Stomach (tissue), 19 donors: ENCODE measurements at places on chromosomes 16 and 17. TPM values are rescaled to one million over a fixed set of nuclear protein-coding genes. Genes with fewer than 3 reads are reported as not detected.
A peak's percentile ranks its signal among the peaks of the same experiment; 100 is the strongest.

ENO3 gene
- 2.3 TPM for total RNA-seq

CES3 gene
- total RNA-seq, result 2.9 TPM

SULT1A2 gene
- not detected for total RNA-seq

UBE2G1 gene
- 46.4 TPM for total RNA-seq

SMIM22 gene
- 20.5 TPM for total RNA-seq

GABARAPL2 gene
- 192 TPM for total RNA-seq

ZNF232 gene
- 8.0 TPM for total RNA-seq

DPEP3 gene
- not detected for total RNA-seq

- peaks cover 68% of the 10 kb centered on the region for H3K4me1 ChIP-seq
- no peak overlapping the region for H3K27ac ChIP-seq
- H3K36me3 ChIP-seq, result no peaks in the 10 kb centered on the region
- no peak overlapping the region for H3K4me3 ChIP-seq
These were observed 4.1 kb downstream of the CALCOCO2 start for GRCh38 chr17:48834973-48835372.

DNA sequence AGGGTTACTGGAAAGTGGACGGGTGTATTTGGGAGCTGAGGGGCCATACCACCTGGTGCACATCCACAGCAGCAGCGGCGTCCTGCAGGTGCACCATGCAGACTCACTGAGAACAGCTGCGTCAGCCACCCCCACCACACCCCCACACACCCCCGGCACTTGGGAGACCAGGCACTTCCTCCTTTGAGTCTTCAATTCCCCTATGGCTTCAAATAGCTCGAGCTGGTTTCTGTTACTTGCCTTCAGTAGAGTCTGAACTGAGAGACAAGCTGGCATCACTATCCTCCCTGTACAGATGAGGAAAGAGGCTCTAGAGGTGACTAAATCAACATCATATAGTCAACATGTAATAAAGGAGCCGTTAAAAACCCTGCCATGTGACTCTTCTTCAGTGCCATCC, 15.4 kb downstream of the CUEDC1 start:
- H3K27me3 ChIP-seq, result no peaks in the 10 kb centered on the region
- H3K4me3 ChIP-seq, result no peak overlapping the region
- H3K27ac ChIP-seq, result peak overlapping the region; percentile 99
- peak; percentile 69 for DNase-seq
- peaks cover 75% of the 10 kb centered on the region for H3K4me1 ChIP-seq

DNA sequence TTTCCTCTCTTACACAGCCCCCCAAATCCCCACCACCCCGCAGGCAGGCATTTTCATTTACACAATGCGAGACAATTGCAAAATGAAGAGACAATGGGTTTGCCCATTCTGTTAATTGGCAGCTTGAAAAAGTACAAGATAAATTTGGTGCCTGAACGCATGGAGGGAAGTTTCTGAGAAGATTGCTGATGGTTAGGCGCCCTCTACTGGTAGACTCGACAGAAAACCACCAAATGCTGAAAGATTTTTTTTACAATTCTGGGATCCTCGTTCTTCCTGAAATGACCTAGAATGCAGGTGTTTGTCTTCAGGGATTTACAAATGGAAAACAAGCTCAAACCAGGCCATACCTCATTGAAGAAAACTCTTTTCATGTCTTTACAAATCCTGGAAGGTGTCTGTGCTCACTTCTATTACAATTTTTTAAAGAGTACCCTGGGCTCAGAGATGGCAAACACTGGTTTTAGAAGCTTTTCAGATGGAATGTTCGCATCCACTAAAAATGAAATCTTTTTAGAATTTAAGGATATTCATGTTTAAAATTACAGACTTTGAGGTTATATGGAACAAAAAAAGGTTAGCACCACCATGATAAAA, 338.5 kb downstream of the PMP22 start:
- H3K27me3 ChIP-seq, result no peaks in the 10 kb centered on the region
- peak; percentile 42 for DNase-seq
- H3K4me1 ChIP-seq, result no peaks in the 10 kb centered on the region
- no peaks in the 10 kb centered on the region for H3K36me3 ChIP-seq
- H3K4me3 ChIP-seq, result no peak overlapping the region

GRCh38 chr16:19599968-19600716, 44.6 kb downstream of the VPS35L start:
- peaks cover 6% of the 10 kb centered on the region for H3K4me1 ChIP-seq
- no peak for DNase-seq
- no peaks in the 10 kb centered on the region for H3K27me3 ChIP-seq
- no peak overlapping the region for H3K27ac ChIP-seq
- peaks cover 60% of the 10 kb centered on the region for H3K36me3 ChIP-seq
- no peak overlapping the region for H3K4me3 ChIP-seq

DNA sequence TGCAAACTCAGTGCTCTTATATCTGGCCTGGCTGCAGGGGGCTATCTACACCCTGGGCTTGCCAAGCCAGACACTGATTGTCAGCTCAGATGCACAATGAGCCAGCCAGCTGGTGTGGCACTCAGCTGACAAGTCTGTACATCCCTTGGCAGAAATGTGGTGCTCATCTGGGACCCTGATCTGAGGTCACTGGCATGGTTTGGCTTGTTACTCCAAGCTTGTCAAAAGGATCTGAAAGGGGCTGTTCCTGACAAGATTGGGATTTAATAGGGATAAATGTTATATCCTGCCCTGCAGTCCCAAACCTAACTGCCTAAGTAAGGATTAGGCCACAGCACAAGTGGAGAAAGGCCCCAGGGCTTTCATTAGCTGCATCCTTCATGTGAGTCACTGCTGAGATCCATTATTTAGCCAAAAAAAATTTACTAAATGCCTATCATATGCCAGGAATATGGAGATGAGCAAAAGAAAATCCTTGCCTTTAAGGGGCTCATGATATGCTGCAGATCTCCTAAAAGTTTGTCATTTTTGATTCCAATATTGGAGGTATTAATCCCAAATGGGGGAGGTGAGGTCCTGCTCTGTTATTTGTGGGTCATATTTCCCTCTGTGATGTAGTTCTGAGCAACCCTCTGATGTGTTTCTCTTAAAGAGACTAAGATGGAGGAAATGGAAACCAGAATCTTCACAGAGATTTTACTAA, 6.3 kb downstream of the SLC6A2 start:
- H3K27me3 ChIP-seq, result no peaks in the 10 kb centered on the region
- H3K36me3 ChIP-seq, result no peaks in the 10 kb centered on the region
- DNase-seq, result no peak

DNA sequence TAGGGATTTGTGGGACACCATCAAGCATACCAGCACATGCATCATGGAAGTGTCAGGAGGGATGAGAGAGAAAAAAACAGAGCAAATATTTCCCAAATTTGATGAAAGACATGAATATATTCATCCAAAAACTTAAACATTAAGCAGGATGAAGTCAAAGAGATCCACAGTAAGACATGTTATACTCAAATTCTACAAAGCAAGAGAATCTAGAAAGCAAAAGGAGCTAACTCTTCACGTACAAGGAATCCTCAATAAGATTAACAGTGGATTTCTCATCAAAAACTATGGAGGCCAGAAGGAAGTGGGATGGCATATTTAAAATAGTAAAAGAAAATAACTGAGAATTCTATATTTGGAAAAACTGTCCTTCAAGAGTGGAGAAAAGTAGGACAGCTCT, 374.8 kb downstream of the ZFHX3 start:
- no peaks in the 10 kb centered on the region for H3K27me3 ChIP-seq
- no peak overlapping the region for H3K27ac ChIP-seq
- no peaks in the 10 kb centered on the region for H3K36me3 ChIP-seq
- no peak overlapping the region for H3K4me3 ChIP-seq
- DNase-seq, result no peak
- no peaks in the 10 kb centered on the region for H3K4me1 ChIP-seq

GRCh38 chr16:23949630-23950290, 114.0 kb downstream of the PRKCB start:
- no peak overlapping the region for H3K4me3 ChIP-seq
- peak; percentile 58 for DNase-seq
- no peaks in the 10 kb centered on the region for H3K36me3 ChIP-seq
- H3K27me3 ChIP-seq, result peaks cover 15% of the 10 kb centered on the region
- peaks cover 41% of the 10 kb centered on the region for H3K4me1 ChIP-seq

GRCh38 chr16:10878644-10879501, 1.9 kb downstream of the CIITA start:
- H3K36me3 ChIP-seq, result no peaks in the 10 kb centered on the region
- H3K4me1 ChIP-seq, result peaks cover 16% of the 10 kb centered on the region
